Tibial nerve (tissue), 4 donors: ENCODE measurements at places on chromosomes 2 and 18. TPM values are rescaled to one million over a fixed set of nuclear protein-coding genes. Genes with fewer than 3 reads are reported as not detected.

DNA sequence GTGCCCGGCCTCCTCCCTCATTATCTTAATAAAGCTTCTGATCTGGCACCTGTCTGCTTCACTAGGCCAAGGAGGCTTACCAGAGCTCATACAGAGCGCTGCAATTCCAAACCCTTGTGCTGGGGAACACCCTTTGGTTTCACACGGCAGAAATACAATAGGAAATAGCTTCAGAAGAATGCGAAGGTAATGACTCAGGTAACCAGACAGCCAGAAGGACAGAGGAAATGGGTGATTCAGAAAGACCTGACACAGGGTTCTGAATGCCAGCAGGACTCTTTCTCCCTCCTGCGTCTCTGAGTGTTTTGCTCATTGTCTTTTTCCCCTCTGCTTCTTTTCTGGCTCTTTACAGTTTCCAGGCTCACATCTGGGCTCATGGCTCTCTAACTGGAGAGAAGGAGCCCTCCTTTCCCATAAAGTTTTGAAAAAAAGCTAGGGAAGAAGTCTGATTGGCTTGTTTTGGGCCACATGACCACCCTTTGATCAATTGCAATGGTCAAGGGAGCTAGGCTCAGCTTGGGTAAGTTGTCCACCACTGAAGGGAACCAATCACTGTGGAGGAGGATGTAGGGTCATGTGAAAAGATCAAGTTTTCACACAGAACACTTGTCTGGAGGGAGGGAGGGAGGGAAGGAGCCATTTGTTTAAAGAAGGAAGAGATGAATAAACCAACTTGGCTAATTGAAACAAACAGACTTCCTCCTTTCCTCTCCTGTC is 90.5 kb upstream of the UPP2 start:
- H3K27me3 ChIP-seq, result no peaks in the 10 kb centered on the region
- DNase-seq, result no peak
- H3K4me1 ChIP-seq, result no peaks in the 10 kb centered on the region

GRCh38 chr18:56210520-56210919 is 427.9 kb downstream of the TXNL1 start:
- H3K27me3 ChIP-seq, result no peaks in the 10 kb centered on the region
- no peak for DNase-seq
- H3K36me3 ChIP-seq, result no peaks in the 10 kb centered on the region
- no peak overlapping the region for H3K4me3 ChIP-seq
- no peak overlapping the region for H3K27ac ChIP-seq
- no peaks in the 10 kb centered on the region for H3K4me1 ChIP-seq

DNA sequence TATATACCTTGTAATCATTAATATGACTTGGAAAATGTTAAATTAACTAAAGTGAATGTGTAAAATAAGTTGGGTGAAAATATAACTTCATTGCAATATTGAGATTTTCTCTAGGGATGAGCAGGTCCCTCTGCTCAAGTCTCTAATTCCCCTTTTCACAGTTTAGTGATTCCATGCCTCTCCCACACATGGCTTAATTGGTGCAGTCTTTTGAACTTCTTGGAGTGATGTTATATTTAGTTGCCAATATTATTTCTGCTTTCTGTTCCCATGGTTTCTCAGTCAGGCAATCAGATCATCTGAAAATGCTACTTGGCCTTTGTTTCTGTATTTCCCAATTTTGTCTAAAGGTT is 233.7 kb upstream of the SPOPL start:
- no peak overlapping the region for H3K27ac ChIP-seq
- no peaks in the 10 kb centered on the region for H3K27me3 ChIP-seq
- H3K4me3 ChIP-seq, result no peak overlapping the region
- no peaks in the 10 kb centered on the region for H3K36me3 ChIP-seq
- H3K4me1 ChIP-seq, result no peaks in the 10 kb centered on the region

GRCh38 chr2:27690052-27690451 is 26.4 kb downstream of the SLC4A1AP start:
- H3K27me3 ChIP-seq, result no peaks in the 10 kb centered on the region
- no peak overlapping the region for H3K27ac ChIP-seq
- no peaks in the 10 kb centered on the region for H3K4me1 ChIP-seq

- H3K27ac ChIP-seq, result peak overlapping the region; percentile 61
- H3K27me3 ChIP-seq, result no peaks in the 10 kb centered on the region
- H3K36me3 ChIP-seq, result no peaks in the 10 kb centered on the region
- no peaks in the 10 kb centered on the region for H3K4me1 ChIP-seq
- DNase-seq, result peak; percentile 36
- no peak overlapping the region for H3K4me3 ChIP-seq
Measured at GRCh38 chr2:114543236-114543766, 100.9 kb downstream of the DPP10 start.

GRCh38 chr2:7071916-7072556 is 154.8 kb downstream of the RNF144A start:
- H3K4me1 ChIP-seq, result no peaks in the 10 kb centered on the region
- H3K27me3 ChIP-seq, result no peaks in the 10 kb centered on the region
- H3K36me3 ChIP-seq, result no peaks in the 10 kb centered on the region
- H3K27ac ChIP-seq, result no peak overlapping the region
- DNase-seq, result no peak
- no peak overlapping the region for H3K4me3 ChIP-seq

- no peak overlapping the region for H3K4me3 ChIP-seq
- H3K36me3 ChIP-seq, result no peaks in the 10 kb centered on the region
- peaks cover 4% of the 10 kb centered on the region for H3K4me1 ChIP-seq
Measured at GRCh38 chr2:237879058-237879430, 19.6 kb downstream of the RAMP1 start.

GDF7 gene
- total RNA-seq, result 20.0 TPM

FBLN7 gene
- 0.60 TPM for total RNA-seq

RNPEPL1 gene
- 63.5 TPM for total RNA-seq
